ENCODE measurements at places on chromosomes 6 and 20.

GRCh38 chr6:27809939-27810767, 102.0 kb downstream of the OR2B2 start:
- DNase-seq: peak; percentile 95

GRCh38 chr6:160801418-160801817, 99.4 kb downstream of the PLG start:
- DNase-seq: no peak

- DNase-seq: no peak
Observed at GRCh38 chr6:166446567-166447065, 63.9 kb upstream of the MPC1 start.

DNA sequence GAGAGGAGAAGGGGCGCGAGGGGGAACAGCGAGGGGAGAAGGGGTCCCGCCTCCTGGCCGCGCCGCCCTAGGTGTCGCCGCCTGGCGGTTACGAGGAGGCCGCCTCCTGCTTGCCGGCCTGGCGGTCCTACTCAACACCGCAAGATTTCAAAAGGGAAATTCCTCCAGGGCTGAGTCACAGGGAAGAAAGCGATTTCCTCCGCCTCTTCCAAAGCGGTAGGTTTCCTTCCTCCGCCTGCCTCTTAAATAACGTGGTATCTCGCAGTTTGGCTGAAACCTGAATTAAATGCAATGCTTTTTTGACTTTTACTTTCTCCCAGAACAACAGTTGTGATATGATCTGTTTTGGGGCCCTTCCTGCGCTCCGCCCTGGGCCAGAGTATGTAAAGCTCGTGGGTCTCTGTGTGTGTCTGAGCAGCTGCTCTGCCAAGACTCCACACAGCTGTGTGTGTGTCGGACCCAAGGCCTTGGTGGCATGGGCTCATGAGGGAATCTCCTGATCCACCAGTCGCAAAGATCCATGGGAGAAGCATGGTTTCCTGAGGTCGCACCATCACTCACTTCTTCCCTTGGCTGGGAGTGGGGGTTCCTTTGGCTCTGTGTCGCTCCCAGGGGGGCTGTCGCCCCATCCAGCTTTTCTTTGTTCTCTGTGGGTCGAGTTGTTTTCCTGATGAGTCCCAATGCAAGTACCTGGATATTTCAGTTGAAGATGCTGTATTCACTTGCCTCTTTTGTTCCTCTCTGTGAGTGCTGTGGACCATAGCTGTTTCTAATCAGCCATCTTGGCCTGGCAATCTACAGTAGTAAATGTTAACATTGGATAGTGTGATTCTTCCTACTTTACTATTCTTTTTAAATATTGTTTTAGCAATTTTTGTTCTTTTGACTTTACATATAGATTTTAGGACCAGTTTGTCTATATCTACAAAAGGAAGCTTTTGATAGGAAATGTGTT, 31.6 kb upstream of the NOTCH4 start:
- peak; percentile 87 for DNase-seq

DNA sequence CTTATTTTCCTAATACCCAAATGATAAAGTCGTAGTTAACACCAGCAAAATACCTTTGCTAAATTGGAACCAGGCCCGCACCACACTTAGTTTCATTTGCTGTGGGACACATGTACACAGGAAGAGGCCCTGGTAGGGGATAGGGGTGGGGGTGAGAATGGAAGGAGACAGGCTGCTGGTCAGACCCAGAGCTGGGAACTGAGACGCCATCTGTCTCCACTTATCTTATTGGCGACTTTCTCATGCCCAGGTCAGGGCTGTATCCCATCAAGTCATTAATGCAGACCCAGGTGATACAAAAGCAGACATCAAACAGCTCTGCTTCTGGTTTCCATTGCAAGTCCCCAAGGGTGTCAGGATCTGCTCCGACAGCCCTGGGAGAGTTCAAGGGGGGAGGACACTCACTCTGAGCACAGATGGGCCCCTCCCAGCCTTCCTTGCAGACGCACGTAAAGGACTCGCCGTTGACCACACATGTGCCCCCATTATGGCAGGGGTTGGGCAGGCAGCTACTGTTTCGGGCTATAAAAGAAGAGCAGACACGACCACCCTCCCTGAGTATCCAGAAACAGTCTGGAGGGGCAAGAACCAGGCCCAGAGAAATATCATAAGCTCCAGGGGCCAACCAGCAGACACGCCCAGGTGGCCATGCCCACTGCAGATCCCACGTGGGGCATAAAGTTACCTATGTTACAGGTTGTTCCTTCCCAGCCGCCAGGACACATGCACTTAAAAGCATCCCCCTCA, 29.2 kb downstream of the JAG1 start:
- DNase-seq: no peak

- DNase-seq: no peak
Observed at GRCh38 chr6:18444111-18444510, 57.0 kb downstream of the RNF144B start.

- no peak for DNase-seq
Observed at GRCh38 chr20:52738081-52738480, 234.1 kb upstream of the TSHZ2 start.

GRCh38 chr6:6683969-6684833, 95.7 kb downstream of the LY86 start:
- DNase-seq: no peak

- no peak for DNase-seq
Observed at GRCh38 chr6:31725502-31726350, 2.6 kb downstream of the MPIG6B start.

- DNase-seq: no peak
Observed at GRCh38 chr6:119361209-119361608, 11.6 kb upstream of the MAN1A1 start.

DNA sequence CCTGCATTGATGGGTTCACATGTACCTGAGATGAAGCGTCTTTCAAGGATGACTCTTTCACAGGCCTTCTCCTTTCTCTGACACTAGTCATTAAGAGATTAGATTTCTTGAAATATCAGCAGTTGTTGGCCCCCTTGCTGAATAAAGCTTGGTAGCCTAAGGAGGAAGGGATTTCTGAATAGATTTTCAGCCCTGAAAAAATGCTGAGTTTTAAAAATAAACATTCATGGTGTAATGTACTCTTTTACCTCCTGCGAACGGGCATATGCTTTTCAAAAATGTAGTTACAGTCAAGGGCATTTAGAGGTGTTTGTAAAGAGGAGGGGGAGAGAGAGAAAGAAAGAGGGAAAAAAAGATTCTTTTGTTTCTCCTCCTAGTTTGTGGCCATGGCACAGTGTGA, 222.7 kb downstream of the SOX4 start:
- DNase-seq: no peak

- no peak for DNase-seq
Observed at GRCh38 chr6:47789553-47789952, 7.7 kb downstream of the OPN5 start.

DNA sequence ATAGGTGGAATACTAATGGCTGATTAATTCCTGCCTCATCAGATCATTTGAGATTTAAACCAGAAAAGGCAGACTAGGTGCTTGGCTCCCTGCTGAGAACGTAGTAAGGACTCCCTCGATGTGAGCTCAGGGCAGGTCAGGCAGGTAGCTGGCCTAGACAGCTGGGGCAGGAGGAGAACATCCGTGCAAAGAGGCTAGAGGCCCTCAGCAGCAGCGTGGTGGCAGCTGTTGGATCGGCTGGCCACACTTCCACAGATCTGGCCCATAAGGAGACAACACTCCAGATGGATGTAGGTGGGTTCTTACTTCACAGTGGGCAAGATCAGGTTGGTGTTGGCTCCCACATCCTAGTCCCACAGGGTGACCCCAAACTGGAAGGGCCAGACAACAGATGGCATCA, 38.5 kb downstream of the EYA2 start:
- DNase-seq: no peak

DNA sequence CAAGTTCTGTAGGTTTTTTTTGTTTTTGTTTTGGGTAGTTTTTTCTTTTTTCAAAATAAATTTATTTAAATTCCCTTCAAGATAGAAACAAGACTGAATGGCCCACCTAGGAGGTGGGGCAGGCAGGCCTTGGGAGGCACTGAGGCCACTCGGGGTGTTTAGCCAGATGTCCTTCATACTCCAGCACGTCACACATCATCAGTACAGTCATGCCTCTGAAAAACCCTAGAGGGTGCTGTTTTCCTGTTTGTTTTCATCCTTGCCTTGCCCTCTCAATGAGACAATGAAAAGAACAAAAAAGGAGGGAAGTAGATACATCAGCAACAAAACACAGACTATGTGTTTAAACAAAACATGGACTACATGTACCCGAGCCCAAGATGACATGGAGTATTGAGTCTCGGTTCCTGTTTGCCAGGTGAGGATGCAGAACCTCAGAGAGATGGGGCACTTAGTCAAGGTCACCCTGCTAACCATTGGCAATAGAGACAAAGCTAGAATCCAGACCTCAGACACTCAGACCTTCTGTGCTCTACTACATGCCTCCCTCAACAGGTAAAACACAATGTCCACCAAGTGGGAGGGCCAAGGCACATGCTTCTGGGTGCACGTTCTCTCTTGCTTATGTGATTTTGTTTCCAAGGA, 26.8 kb upstream of the CLIC5 start:
- DNase-seq: no peak

GRCh38 chr20:50041246-50041873, 58.6 kb downstream of the SNAI1 start:
- no peak for DNase-seq

- DNase-seq: no peak
Observed at GRCh38 chr6:118468682-118469465, 79.2 kb upstream of the PLN start.

Data from retina (tissue), 1 donor.